ENCODE measurements at places on chromosomes 12 and 14.

- DNase-seq, result no peak
Measured at GRCh38 chr14:92557544-92557912, 43.9 kb downstream of the RIN3 start.

- DNase-seq, result peak; percentile 72
Measured at GRCh38 chr12:120583478-120584030, 2.4 kb upstream of the POP5 start.

- DNase-seq, result no peak
Measured at GRCh38 chr12:117907108-117907689, 61.6 kb downstream of the KSR2 start.

GRCh38 chr12:123163227-123163626, 12.3 kb upstream of the PITPNM2 start:
- no peak for DNase-seq

DNA sequence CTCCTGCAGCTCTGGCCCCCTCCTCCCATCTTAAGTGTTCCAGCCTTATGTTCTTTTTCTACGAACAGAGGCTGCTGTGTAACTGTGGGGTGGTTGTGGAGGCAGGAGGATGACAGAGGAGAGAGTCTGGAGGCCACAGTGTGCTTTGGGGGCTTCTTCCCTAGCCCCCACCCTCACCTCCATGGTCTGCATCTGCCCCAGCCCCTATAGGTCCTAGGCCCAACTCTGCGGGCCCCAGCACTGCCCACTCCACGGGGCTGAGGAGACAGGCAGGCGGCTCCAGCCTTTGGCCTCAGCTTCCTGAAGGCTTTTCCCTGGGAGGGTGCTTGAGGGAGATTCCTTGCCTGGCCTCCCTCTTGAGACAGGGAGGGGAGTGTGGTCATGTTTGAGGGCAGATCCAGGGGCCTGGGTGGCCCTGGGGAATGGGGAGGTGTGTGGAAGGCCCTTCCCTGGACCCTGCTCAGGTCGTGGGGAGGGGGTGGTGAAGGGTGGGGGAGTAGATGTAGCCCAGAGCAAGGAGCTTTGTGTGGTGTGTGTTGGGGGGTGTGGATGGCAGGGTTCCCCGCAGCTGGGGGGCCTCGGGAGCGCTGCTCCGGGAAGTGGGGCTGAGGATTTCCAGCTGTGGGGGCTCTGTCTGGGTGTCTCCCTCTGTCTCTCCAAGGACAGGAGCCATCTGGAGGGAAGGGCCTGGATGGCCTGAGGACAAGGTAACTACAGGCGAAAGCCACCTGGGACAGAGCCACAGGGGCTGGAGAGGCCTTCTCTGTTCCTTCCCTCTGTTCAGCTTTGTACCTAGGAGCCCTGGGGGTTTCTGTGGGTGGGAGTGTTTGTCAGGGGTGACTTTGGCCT, 1.1 kb downstream of the SMIM41 start:
- DNase-seq, result no peak

DNA sequence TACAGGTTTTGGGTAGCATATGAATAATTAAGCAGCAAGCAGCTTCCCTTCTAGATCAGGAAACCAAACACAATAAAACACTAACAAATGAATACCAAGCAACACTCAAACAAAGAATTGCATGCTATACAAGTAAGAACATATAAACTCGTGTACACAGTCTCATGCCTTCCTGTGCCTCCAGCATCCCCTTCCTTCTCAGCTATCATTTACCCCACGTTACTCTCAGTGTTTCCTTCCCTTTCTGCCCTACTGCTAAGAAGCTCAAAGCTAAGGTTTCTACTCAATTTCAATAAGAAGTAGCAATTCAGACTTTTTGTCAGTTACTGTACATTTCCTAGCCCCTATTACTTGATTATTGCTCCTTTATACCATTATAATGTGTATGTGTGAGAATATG, 81.0 kb downstream of the DUSP16 start:
- DNase-seq, result no peak

DNA sequence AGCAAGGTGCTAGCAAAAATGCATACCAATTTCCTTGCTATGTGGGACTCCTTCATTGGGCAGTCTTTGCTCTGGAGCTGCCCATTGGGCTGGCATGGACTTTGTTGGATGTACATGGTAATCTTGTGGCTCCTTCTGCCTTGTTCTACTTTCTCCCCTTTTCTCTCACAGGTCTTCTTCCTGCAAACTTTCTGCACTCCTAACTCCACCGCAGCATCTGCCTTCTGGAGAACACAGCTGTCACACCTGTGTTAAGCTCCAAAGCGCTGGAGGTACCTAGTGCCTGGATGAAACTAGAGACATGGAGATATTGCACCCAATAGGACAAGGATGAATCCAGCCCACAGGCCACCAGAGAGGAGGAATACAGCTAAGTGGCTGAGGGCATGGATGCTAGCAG, 60.7 kb upstream of the CCND2 start:
- DNase-seq, result no peak

DNA sequence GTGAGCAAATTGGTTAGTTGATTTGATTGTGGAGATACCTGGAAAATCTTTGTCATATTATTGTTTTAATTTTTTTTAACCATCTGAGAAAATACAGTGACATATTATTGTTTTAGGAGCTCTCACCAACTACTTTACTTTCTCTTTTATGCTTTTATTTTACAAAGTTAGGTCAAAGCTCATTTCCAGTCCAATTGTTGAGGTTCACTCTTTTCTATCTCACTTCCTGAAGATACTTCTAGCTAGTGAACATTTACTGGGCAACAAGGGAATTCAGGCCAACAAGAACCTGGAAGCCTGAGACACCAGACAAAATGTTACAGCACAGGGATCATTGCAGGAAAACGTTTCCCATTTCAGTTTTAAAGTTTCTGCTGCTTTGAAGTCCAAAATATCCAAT, 3.9 kb downstream of the TMEM30B start:
- DNase-seq, result no peak

GRCh38 chr14:33979613-33980276, 28.9 kb upstream of the EGLN3 start:
- DNase-seq, result no peak

- no peak for DNase-seq
Measured at GRCh38 chr12:90250766-90251165, 542.1 kb upstream of the ATP2B1 start.

GRCh38 chr12:121534495-121535148, 46.2 kb downstream of the KDM2B start:
- DNase-seq, result peak; percentile 32

DNA sequence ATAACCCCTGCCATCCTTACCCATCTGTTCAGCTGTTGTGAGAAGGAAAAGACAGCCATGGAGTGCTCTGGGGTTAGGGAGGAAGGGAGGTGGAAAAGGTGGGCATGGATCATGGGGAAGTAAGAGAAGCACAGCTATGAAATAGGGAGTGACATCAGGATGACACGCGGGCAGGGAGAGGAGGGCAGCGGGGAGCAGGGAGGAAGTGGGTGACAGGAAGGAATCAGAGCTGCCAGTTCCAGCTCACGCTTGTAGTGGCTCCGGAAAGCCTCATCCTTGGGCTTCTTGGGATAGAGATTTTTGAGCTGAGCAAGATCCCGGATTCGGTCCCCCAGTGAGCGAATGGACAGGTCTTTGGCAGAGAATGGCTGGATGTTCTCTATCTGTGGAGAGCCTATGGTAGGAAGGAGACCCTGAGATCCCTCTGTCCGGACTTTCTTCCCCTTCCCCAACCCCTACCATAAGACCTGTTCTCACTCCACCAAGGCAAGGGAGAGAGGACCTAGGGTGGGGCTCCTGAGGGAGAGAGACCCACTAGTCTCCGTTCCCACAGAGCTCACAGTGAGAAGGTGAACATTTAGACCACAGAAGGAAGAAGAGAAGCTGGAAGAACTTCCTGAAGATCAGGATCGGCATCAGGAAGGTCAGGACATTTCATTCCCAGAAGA, 10.3 kb downstream of the NAB2 start:
- no peak for DNase-seq

GRCh38 chr12:84463741-84464495, 448.7 kb downstream of the SLC6A15 start:
- DNase-seq, result no peak

- no peak for DNase-seq
Measured at GRCh38 chr14:20603813-20604690, 12.9 kb upstream of the RNASE12 start.

GRCh38 chr12:103697971-103698751, 111.1 kb downstream of the STAB2 start:
- no peak for DNase-seq

DNA sequence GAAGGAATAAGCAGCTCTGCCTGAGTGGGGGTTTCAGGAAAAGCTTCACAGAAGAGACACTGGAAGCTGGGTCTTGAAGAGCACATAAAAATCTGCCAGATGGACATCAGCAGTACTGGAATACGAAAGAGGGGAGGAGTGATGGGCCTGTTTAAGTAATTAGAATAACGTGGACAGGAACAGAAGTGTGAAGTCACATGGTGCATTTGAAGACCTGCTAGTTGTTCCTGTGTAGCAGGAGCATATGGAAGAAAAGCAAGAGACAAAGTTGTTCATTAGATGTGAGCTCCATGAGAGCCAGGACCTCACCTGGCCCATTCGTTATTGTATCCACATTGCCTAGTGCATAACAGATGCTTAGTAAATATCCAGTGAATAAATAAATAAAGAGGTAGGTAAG, 69.3 kb upstream of the VSX2 start:
- DNase-seq, result no peak

GRCh38 chr14:89339579-89339978, 77.5 kb downstream of the FOXN3 start:
- no peak for DNase-seq

- DNase-seq, result no peak
Measured at GRCh38 chr14:104460791-104461651, 118.5 kb upstream of the C14orf180 start.

DNA sequence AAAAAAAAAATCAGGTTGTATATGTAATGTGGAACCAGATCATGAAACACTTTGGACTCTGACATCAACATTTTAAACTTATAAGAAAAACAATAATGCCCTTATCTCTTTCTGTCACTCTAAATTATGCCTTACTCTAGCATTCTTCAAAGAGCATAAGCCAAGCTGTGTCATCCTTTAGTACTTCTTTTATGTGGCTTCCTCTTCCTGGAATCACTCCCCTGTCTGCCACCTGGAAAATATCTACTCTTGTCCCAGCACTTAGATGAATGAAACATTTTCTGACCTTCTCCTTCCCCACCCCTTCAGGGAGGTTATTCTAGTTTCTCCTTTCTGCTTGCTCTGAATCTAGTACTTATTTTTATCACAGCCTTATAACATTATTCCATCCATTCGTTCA, 101.2 kb downstream of the CNTN1 start:
- DNase-seq, result no peak

DNA sequence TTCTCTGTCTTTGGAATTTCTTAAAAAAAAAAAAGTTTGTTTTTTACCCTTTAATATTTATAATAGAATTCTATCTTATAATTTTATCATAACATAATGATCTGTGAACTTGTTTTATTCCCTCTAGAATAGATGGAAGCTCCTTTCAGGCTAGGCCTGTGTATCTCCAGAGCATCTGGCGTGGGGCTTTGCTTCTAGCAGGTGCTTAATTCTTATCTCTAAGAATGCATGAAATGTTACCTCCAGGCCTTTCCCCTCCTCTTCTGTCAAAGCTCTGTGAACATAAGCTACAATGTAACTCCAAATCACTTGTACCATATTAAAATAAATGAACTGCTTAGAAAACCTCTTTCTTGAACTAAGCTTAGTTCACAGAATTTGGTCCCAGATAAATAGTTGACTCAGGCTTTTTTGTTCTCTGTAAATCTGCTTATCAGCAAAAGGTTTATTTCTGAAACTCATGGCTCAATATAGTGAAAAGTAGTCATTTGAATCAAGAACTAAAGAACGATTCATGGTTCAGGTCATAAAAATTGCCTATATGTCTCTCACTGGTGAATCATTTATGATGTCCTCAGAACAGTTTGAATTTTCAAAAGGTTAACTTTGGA, 407.1 kb downstream of the TRHDE start:
- no peak for DNase-seq

GRCh38 chr12:39272871-39273655, 169.9 kb downstream of the KIF21A start:
- DNase-seq, result no peak

- DNase-seq, result no peak
Measured at GRCh38 chr12:34301251-34302130, 279.2 kb downstream of the ALG10 start.

DNA sequence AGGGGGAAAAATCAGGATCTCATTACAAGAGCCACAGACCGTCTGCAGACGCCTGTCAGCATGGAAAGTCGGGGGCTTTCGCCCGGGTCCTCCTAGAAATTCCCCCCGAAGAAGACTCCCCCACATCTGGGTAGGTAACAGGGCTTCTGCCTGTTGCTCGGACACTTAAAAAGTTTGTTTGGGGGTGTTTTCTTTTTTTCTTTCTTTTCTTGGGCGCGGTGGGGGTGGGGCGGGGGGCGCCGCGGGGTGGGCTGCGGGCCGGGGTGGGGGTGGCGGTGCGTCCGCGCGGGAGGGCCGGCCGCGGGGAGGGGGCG, 358 bp downstream of the ELK3 start:
- DNase-seq, result no peak

- no peak for DNase-seq
Measured at GRCh38 chr12:54045868-54046521, 7.6 kb upstream of the HOXC4 start.

- no peak for DNase-seq
Measured at GRCh38 chr14:54686871-54687749, 120.2 kb downstream of the SAMD4A start.
